Activated CD4-positive, CD25-positive, alpha-beta regulatory T cell (primary cell): ENCODE measurements at places on chromosomes 3 and 15.

GRCh38 chr3:110293660-110294059 is 778.0 kb upstream of the NECTIN3 start:
- no peak for DNase-seq

DNA sequence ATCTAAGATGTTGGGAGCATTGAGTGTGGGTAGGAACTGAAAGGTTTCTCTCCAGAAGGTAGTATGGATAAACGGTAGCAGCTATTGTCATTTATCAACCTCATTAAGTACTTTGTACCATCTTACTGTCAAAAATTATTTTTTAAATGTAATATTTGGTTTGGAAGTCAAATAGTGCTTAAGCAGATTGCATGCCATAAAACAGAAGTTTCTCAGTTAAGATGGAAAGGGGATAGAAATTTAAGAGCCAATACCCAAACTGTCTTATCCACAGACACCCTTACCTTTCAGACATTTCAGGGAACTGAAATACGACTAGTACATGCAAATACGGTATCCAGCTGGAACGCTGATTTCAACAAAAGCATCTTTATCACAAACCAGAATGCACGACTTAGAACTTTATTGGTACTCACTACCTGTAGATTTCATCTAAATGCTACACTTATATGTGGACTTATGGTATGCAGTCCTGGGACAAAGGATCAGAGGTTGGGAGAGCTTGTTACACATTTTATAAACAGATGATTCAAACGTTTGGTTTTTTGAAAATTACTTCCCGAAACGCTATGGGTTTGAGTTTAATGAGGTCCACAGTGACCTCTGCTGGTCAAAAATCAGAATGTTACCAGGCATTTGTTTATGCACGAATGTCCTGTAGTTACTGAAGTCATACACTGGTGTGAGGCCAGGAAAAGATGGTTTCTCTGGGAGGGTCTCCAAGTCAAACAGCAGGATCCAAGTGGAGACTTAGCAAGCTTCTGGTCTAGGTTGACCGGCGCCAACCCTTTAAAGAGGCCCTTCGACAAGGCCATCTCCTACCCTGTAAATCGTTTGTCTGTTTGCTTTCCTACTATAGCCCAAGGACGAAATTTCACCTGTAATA is 45.7 kb upstream of the DUT start:
- DNase-seq, result no peak

GRCh38 chr15:94312946-94313345 is 81.6 kb downstream of the MCTP2 start:
- DNase-seq, result no peak

GRCh38 chr3:128281461-128282367 is 128.4 kb downstream of the EEFSEC start:
- DNase-seq, result no peak

- no peak for DNase-seq
Observed at GRCh38 chr3:72682936-72683452, 165.3 kb downstream of the SHQ1 start.

GRCh38 chr3:127145266-127145665 is 47.7 kb upstream of the PRR23E start:
- no peak for DNase-seq

DNA sequence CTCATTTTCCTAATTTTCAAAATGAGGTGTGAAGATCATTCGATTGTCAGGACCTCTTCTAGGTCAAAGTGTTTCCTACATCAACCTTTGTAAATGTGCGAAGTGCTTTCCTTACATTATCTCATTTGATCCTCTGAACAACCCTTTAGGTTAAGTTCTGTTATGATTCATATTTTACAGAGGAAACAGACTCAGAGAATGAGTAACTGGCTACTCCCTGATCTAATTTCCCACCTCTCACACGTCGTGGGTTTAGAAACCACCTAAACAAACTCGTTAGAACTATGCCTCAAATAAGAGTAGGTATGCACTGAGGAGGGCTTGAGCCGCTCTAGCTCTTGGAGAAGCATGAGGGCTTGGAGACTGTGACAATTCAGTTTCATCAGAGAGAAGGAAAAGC is 148.6 kb downstream of the CD47 start:
- no peak for DNase-seq

DNA sequence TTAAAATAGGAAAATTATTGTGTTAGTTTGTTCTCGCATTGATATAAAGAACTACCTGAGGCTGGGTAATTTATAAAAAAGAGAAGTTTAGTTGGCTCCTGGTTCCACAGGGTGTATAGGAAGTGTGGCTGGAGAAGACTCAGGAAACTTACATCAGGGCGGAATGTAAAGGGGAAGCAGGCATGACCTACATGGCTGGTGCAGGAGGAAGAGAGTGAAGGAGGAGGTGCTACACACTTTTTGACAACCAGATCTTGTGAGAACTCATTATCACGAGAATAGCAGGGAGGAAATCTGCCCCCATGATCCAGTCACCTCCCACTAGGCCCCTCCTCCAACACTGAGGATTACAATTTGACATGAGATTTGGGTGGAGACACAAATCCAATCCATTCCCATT is 490.7 kb downstream of the RBMS3 start:
- no peak for DNase-seq

GRCh38 chr3:191111722-191112121 is 87.3 kb upstream of the OSTN start:
- DNase-seq, result no peak

GRCh38 chr3:65636326-65636725 is 402.4 kb downstream of the MAGI1 start:
- no peak for DNase-seq

DNA sequence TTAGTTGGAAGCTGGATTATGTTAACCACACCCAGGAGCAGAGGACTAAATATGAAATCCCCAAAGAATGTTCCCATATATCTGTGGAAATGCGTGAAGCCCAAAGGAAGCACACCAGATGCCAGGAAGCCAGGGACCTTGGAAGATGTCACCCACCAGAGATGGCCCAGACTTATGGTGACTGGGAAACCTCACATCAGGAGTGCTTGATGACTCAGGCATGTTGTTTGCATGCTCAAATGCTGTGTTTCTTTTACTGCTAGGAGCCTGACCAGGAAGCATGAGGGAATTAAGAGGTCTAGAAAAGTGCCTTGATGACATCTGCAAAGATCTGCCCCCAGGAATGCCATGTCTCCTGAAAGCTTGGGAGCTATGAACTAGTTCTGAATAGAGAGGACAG is 109.0 kb upstream of the SLC2A2 start:
- no peak for DNase-seq

DNA sequence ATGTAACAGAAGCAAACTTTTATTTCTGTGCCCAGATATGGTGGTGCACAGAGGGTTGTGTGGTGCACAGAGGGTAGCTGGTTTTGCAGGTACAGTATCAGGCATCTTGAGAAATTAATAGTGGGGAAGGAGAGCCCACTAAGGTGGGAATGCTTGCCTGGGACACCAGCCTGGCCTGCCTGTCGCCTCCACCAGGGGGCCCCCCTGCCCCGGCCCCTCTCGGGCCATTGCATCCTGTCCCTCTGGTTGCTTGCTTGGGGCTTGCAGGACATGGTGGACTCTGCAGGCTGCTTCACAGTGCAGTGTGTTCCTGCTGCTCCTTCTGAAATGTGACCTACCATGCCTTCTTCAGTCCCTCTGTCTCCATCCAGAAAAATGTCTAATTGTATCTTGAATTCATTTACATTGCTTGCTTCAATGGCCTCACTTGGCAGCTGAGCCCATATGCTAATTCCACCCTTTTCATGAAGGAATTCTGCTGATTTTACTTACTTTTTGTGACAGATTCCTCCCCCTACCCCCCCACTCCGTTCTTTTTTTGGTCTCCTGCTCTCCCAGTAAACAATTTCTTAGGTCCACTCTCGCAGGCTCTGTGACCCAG is 73.6 kb downstream of the EEFSEC start:
- DNase-seq, result no peak

DNA sequence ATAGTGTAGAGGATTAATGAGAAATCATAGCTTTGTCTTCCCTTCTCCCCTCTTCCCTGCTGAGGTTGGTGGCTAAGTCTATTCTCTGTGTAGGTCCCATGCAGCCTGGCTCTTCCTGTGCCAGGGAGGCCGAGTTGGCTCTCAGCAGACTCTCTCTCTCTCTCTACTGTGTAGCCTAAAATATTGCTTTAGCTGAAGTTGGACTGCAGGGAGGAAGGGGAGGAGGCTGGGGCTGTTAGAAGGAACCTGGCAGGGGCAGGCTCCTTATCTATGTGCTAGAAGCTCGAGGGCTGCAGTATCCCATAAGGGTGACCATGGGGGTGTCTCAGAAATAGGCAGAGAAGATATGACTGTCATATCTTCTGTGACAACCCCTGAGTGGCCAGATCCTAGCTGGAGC is 160.8 kb downstream of the EPHB1 start:
- no peak for DNase-seq

- no peak for DNase-seq
Observed at GRCh38 chr3:177284383-177284881, 87.2 kb upstream of the TBL1XR1 start.

DNA sequence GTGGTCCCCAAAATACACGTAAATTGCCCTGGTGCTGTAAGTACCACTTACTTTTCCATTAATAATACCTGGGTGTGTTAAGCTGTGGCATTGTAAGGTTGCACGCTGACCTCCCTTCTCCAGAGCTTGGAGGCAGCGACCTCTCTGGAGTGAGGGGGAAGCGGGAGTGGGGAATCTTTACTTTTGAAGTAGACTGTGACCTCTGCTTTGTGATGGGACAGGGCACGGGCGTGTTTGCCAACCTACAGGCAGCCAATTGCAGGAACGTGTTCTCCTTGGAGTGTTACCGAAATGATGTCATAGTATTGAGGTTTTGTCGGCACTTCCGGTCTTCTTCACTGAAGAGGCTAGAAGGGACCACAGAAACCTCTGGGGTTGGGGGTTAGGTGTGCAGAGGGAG is 227.3 kb upstream of the C2CD4B start:
- DNase-seq, result no peak

DNA sequence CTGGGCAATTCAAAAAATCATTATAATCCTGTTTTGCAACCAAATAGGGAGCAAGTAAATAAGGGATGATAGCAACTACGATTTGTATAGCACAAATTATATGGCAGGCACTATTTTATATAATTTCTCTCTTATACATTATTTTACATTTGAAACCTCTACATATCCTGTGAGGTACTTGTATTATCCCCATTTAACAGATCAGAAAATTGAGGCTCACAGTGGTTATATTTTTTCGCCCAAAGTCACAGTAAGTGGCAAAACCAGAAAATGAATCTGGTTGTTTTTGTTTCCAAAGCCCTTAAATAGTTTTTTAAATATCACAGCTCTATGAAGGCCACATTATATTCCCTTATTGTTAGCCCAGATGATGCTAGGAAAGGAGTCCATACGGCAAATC is 74.3 kb downstream of the MLH1 start:
- no peak for DNase-seq

DNA sequence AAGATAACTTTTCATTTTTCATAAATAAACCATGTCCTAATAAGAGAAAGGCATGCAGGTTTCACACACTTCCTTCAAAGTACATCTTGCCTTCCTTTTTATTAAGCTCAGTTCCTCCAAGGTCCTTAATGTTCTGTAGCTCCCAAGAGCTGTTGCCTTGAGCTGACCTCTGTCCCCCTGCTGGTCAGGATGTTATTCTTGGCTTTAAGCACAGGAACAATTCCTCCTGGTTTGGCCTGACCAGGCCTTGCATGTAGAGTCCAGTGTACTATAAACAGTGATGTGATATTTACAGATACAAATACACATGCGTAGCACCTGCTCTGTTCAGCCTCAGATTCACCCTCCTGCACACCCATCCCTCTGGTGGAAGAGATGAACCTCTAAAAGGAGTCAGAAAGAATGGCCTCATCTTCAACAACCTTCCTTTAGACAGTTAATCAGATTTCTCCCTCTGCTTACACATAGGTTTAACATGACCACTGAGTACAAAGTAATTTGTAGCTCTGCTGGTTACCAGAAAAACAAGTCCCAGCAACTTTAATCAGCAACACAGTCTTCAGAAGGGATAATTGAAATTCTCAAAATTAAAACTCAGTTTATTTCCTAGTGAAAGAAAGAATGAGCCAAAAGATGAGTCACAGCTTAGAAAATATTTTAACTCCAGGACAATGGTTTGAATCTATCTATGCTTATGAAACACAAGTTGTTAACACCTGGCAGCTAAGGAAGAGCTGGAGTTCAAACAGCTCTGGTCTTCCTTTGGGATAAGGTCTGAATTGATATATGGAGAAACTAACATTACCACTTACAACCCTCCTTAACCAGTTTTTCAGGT is 46.5 kb downstream of the PTPN9 start:
- DNase-seq, result no peak

DNA sequence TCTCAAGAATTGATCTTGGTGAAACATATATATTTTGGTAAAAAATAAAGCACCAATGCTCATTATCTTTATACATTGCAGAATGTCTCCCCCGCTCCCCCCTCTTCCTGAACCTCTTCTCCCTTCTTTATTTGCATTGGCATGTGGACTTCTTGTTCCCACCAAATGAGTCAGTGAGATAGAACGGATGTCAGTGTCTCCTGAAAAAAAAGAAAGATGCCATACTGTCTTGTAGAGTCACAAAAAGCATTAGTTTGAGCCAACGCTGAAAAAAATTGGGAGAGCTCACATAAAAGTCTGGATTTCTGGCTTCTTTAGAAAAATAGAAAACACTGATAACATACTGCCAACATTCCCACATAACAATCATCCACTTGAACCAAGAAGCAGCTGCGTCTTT is 32.0 kb upstream of the STXBP5L start:
- DNase-seq, result no peak

DNA sequence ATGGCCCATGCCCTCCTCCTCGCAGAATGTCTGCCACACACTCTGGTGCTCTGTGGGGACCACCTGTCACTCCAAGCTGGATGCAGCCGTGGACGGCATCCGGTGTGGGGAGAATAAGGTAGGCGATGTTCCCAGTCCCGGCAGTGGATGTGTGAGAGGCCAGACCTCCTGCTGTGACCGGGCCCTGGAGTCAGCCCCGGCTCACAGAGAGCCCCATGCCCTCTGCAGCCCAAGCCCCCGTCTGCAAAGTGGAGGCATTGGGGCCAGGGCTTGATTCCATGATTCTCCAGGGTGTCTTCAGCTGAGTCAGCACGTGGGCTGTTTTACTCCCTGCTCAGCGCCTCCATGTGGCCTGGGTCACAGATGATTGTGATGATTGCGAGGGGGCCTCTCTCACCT is 32.2 kb downstream of the GOLGA6L10 start:
- no peak for DNase-seq

DNA sequence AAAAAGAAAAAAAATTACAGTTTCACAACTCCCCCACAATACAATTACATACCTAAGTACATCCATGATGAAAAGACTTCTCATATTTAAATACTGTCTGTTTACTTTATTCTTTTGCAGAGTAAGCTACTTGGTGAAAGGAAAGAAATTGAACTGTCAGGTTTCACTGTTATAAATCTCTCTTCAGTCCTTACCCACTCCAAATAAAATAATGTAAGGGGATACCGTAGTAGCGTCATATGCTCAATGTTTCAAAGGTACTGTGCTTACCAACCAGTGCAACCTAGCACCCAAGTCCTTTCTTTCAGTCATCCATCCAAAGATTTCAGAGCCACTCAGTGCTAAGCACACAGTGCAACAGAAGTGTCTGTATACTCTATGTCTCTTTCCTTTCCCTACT is 13.4 kb downstream of the GSK3B start:
- DNase-seq, result no peak

- DNase-seq, result no peak
Observed at GRCh38 chr3:4981665-4982494, 2.6 kb downstream of the BHLHE40 start.
